LHCN-M2 (cell line): ENCODE measurements at places on chromosomes 7 and 10. TPM values are rescaled to one million over a fixed set of nuclear protein-coding genes. Genes with fewer than 3 reads are reported as not detected.

DNA sequence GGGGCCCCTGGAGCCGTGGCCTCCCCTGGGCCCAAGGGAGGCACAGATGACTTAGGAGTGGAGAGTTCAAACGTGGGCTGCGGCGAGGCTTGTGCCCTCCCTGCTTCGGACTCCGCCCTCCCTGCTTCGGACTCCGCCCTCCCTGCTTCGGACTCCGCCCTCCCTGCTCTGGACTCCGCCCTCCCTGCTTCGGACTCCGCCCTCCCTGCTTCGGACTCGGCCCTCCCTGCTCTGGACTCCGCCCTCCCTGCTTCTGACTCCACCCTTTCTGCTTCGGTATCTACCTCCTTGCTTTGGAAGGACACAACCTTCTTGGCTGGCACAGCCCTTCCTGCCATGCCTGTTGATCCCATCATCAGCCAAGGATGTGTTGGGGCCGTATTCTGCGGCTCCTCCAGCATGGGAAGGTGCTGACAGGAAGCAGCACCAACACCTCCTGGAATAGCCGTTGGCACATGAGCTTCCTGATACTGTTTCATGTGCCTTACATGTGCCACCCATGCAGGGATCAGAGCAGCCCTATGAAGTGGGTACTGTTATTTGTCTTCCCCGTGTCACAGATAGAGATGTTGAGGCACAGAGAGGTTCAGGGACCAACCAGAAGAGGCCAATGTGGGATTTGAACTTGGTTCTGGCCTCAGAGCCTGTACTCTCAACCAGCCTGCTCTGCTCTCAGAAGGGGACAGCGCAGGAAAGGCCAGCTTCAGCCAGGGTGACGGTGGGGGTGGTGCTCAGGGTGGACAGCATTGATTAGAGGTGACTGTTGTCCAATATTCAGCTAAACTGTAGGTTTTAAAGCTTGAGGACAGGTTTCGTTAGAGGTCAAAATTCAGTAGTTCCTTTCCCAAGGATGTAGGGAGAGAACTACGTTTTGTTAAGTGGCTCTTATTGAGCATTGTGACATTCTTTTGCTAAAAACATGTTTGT, 114.5 kb downstream of the NKX6-2 start:
- no peak for DNase-seq

DNA sequence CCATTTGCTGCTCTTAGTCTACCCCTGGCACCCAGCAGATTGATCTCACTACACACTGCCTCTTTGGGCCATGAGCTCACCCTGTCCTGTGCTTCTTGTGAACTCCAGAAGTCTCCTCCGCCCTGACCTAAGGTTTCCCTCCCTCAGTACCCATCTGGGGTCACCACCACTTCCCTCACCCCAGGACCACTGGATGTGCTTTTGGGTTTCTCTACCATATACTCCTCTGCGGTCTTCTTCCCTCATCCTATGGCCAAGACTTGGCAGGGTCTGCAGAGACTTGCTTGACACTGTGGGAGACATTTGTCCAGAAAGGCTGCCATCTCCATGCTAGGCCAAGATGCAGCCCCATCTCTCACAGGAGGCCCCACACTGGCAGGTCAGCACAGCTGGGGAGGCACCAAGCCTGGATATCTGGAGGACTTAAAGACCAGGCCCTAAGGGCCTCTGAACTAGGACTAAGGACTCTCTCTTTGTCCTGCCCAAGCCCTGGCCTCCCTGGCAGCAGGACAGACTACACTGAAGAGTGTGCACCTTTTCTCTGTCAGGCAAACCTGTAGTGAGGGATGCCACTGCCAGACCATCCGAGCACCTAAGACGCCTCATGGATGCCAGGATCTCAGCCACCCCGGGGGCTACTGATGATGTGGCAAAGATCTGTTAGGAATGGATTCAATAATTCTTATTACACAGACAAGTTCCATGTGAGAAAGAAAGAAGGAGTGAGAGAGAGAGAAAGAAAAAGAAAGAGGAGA, 134.6 kb downstream of the ZNF467 start:
- no peak for DNase-seq

DNA sequence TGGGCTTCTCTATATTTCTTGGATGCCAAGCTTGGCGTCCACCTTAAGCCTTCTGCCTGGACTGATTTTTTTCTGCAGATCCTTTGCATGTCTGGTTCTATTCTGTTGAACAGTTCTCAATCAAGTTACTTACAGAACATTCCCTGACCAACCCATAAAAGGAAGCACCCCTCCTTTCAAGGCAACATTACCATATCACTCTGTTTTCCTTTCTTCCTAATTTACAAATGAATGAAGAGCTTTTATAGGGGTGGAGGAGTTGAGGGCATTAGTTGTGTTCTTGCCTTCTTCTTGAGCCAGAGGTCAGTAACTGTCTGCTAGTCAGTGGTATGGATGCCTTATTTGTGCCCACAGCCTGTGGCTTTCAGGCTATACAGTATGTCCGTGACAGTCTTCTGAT, 361.0 kb downstream of the PHTF2 start:
- no peak for DNase-seq

GRCh38 chr7:42292991-42293521, 56.0 kb upstream of the GLI3 start:
- DNase-seq, result no peak

- no peak for DNase-seq
Measured at GRCh38 chr10:62182595-62182994, 86.0 kb downstream of the RTKN2 start.

- DNase-seq, result no peak
Measured at GRCh38 chr7:34357068-34357467, 300.9 kb upstream of the NPSR1 start.

DNA sequence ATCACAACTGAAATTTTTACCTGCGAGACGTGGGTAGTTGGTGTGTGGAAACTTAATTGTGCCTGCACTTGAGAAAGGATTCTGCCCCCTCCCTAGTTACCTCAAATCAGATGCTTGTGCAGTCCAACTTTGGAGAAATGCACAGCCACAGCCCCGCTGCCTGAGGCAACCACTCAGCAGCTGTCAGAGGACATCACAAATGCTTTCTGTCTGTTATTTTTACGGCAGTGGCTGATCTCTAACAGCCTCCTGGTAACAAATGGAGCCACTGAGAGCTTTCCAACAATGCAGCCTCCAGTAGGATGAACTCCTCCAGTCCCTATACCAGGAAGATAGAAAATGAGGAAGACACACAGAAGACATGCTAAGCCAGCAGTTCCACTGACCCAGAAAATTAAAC, 712.2 kb upstream of the GHITM start:
- no peak for DNase-seq

DNA sequence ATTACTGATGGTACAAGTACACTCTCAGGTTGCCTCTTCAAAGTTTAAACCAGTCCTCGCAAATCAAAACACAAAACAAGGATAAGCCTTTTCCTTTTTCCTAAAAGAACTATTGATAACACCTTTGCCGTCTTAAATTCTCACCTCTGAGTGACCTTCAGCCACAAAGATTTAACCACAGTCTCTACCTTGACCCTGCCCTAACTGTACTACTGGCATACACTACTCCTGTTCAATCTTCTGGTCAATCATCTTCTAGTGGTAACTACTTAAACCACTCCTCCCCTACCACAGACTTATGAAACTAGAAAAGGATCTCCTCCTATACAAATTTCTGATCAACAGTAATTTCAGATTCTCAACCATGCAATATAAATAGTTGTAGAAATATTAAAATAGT, 15.1 kb downstream of the UPF2 start:
- no peak for DNase-seq

DNA sequence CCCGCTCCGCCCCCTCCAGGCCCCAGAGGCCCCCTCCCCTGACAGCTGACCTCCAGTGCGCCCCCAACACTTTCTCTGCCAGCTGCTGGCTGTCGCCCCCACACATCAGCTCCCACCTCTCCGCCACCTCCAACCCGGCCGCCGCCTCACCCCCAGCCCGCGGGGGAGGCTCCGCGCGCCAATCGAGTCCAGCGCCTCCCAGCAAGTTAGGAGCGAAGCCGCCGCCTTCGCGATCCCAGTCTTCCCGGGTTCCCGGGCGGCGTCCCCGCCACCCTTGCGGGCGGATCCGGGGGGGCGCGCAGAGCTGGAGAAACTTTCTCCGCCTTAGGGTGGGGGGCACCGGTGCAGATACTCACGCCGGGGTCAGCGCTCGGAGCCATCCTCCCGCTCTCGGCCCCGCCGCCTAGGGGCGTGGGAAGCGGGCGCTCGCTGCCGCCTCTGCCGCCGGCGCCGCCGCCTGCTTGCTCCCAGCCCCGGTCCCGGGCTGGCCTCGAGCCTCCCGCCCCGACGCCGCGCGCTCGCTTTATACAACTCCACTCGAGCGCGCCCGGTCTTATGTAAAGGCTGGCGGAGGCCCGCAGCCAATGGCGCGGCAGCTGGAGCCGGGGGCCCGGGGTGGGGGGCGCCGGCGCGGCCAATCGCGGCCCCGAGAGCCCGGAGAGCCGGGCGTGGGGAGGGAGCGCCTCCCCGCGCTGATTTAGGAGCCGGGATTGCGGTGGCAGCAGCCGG, at the start of gene CRTAC1:
CRTAC1 (minus strand) TSS at position 529 of the 729 bp plus-strand sequence; CDS start at position 380, 149 bp downstream.
- DNase-seq, result no peak

The NKX2-3 gene
- total RNA-seq, result 0.19 TPM in 1 of 2 replicates, not detected in the other

The NANOS1 gene
- total RNA-seq, result 0.45 and 0.98 TPM in 2 replicates

The CCDC172 gene
- total RNA-seq, result not detected in 2 replicates
